ENCODE measurements at places on chromosomes 12 and 14. TPM values are rescaled to one million over a fixed set of nuclear protein-coding genes. Genes with fewer than 3 reads are reported as not detected.

Gene GDF3
- not detected for total RNA-seq

Gene SCN8A
- total RNA-seq: 1.8 TPM

Gene AACS
- total RNA-seq: 15.8 TPM

Gene ITGA5
- 119 TPM for total RNA-seq

Gene DHRS2
- 5.7 TPM for total RNA-seq

Gene GZMB
- not detected for total RNA-seq

Gene NFATC4
- total RNA-seq: 0.67 TPM

Gene PLEK2
- 28.3 TPM for total RNA-seq

Gene WNT5B
- total RNA-seq: 1.6 TPM

Gene GLS2
- 0.09 TPM for total RNA-seq

Gene BMAL2
- 21.5 TPM for total RNA-seq

Gene TAS2R14
- total RNA-seq: 0.38 TPM

Gene BATF
- not detected for total RNA-seq

Gene GOLT1B
- total RNA-seq: 88.5 TPM

Gene OASL
- total RNA-seq: 7.3 TPM

Gene TMCC3
- 1.1 TPM for total RNA-seq

Gene SSPN
- 0.54 TPM for total RNA-seq

Gene PTPN21
- total RNA-seq: 6.0 TPM
